ENCODE measurements at places on chromosomes 2 and 18. TPM values are rescaled to one million over a fixed set of nuclear protein-coding genes. Genes with fewer than 3 reads are reported as not detected.
A peak's percentile ranks its signal among the peaks of the same experiment; 100 is the strongest.

REG3G gene
- total RNA-seq, result not detected

SCN9A gene
- total RNA-seq, result 0.10 TPM

NBEAL1 gene
- total RNA-seq, result 26.1 TPM

RAB6C gene
- 0.13 TPM for total RNA-seq

GALNT13 gene
- not detected for total RNA-seq

MYO7B gene
- total RNA-seq, result 0.15 TPM

MC5R gene
- total RNA-seq, result not detected

MPHOSPH10 gene
- 34.1 TPM for total RNA-seq

IL1F10 gene
- total RNA-seq, result not detected

ADAM23 gene
- total RNA-seq, result 0.18 TPM

DNA sequence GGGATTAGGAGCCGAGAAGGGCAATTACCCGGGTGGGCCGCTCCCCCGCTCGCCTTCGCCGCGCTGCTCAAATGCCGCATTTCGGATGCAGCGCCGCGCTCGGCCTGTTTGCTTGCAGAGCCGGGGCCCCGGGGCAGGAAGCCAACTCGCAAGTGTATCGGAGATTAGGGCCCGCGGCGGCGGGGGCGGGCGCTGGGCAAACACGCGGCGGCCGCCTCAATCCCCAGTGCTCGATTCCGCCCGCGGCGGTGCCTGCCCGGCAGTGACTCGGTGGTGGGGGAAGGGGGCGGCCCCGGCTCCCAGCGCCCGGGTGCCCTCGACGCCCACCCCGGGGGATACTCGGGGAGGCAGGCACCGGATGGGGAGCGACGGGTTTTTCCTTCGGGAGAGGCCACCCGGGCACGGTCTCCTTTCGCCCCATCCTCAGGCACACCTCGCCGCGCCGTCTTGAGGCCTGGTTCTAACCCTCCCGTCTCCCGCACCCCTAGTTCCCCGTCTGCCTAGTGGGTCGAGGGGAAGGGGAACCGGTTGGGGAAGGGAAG, 26.6 kb upstream of the NOTO start:
- DNase-seq, result no peak

DNA sequence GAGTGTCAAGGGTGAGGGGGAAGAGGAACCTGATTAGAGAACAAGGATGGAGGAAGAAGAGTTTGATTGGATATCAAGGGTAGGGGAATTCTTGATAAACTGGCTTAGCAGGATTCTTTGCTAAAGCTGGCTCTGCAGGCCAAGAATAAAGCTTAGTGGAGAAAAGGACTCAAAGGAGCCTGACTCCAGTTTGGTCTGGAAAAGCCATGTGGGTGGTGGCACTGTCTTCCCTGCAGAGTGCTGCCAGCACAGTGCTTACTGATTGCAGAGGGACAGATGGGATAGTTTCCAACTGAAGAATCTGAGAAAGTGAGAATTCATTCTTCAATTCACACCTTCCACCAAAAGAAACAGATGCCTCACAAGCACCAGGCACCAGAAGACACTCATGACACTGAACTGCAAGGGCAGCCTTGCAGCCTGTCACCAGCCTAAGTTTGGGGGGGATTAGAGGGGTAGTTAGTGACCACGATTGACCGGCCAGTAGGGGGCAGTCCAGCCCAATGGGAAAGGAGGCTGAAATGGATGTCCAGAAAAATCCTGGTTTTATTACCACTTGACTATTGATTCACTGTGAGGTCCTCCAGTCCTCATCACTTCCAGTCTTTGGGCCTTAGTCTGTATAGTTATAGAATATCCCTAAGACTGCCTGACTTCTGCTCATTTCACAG, 334.5 kb downstream of the SMAD2 start:
- peak; percentile 2 for DNase-seq

DNA sequence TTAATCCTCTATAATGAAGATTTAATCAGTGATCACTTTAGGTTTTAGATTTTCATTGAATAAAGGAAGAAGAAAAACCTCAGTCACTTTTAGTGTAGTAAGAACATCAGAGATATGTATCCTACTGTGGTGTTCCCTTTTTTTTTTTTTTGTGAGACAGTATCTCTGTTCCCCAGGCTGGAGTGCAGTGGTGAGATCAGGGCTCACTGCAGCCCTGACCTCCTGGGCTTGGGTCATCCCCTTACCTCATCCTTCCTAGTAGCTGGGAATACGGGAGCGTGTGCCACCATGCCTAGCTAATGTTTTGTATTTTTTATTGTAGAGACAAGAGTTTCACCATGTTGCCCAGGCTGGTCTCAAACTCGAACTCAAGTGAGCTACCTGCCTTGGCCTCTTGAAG, 5.1 kb downstream of the SLC39A10 start:
- no peak for DNase-seq

- no peak for DNase-seq
Observed at GRCh38 chr2:28463893-28464292, 32.0 kb upstream of the PLB1 start.

GRCh38 chr2:46340740-46341420, 43.7 kb downstream of the EPAS1 start:
- no peak for DNase-seq

- no peak for DNase-seq
Observed at GRCh38 chr2:237405006-237405559, 8.9 kb downstream of the COL6A3 start.

- DNase-seq, result no peak
Observed at GRCh38 chr2:39513641-39514094, 76.6 kb upstream of the MAP4K3 start.

- no peak for DNase-seq
Observed at GRCh38 chr2:66509326-66509811, 74.4 kb downstream of the MEIS1 start.

- no peak for DNase-seq
Observed at GRCh38 chr18:37566479-37567060, 972 bp upstream of the CELF4 start.

GRCh38 chr18:30277676-30278075, 764.9 kb downstream of the DSC3 start:
- DNase-seq, result no peak

- no peak for DNase-seq
Observed at GRCh38 chr2:9373047-9373446, 50.3 kb downstream of the ITGB1BP1 start.

GRCh38 chr18:54529444-54529843, 61.6 kb upstream of the DYNAP start:
- no peak for DNase-seq

GRCh38 chr2:95063086-95063958, 37.8 kb downstream of the MAL start:
- no peak for DNase-seq

DNA sequence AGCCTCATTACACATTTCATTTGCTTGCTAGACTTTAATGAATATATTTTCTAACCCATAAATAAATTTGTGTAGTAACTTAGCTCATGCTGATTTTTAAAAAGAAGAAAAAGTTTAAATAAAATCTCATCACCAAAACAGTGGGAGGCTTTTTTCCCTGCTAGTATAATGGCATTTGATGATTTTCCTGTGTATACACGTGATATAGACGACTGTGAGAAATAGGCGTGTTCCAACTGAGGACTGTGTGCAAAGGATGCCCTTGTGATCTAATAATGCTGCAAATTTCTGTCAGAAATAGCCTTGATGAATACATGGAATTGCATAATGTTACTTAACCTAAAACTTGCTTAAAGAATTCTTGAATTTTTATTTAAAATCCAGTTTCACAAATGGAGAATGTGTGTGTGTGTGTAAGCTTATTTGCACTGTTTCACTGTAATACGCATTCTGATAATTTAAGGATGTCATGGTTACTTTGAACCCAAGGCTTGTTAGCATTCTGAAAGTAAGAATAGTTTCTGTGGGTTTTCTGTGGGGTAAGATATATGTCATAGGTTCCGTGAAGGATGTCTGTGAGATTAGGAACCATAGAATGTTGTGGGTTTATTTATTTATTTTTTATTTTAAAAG, 178.0 kb downstream of the DLGAP1 start:
- DNase-seq, result no peak

- no peak for DNase-seq
Observed at GRCh38 chr2:38441346-38441745, 64.3 kb upstream of the ATL2 start.

DNA sequence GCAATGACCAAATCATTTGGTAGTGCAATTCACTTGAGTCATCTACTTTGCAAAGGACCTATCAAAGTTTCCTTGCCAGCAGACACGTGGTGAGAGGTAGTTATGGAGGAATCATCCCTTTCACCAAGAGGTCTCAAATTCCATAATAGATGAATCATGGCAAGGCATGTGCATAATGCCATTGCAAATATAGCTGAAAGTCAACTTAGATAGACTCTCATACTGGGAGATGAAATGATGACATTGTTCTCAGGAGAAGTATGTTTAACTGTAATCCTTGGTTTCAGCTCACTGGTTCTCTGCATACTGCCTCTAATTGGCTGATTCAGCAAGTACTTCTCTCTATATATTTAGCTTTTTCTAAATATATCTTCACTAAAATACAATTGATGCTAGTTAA, 57.2 kb downstream of the CALCRL start:
- peak; percentile 24 for DNase-seq

DNA sequence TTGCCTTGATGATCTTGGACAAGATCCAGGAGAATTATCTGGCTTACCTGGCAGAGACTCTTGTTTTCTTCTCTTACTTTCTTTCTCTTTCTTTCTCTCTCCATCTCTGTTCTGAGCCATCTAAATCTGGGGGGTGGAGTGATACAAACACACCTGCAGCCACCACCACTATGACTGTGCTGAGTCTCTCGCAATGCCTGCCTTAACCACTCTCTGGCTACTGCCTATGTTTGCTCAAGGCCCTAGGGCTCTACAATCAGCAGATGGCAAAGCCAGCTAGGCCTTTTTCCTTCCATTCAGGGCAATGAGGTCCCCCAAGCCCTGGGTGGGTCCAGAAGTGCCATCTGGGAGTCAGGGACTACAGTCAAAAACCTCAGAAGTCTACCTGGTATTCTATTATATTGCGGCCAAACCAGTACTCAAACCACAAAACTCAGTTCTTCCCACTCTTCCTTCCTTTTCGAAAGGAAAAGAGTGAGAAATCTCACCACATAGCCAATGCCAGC, 978.9 kb upstream of the NXPH2 start:
- no peak for DNase-seq

DNA sequence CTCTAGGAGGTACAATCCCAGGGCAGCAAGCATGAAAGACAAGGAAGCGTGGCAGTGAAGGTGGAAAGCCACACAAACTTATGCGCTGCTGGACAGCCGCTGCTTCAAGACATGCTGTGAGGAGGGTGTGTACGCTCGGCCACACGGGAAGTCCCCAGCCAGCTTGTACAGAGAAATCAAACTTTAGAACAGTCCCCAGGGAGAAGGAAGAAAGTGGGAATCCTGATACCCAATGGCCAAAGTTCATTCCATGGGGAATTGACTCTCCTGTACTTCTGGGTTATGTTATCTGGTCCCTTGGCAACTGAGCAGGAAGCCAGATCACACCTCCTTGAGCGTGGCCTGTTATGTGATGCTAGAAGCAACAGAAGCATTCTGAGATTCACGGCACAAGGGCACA, 86.1 kb upstream of the BOD1L2 start:
- no peak for DNase-seq
